ENCODE measurements at places on chromosomes 6 and 20. TPM values are rescaled to one million over a fixed set of nuclear protein-coding genes. Genes with fewer than 3 reads are reported as not detected.

NECAB3 gene
- 43.4 TPM for total RNA-seq

TBXT gene
- total RNA-seq: not detected

GRCh38 chr6:72218125-72218524 lies 331.8 kb downstream of the RIMS1 start:
- no peaks in the 10 kb centered on the region for H3K36me3 ChIP-seq
- H3K4me3 ChIP-seq: no peak overlapping the region
- DNase-seq: no peak

GRCh38 chr20:42361402-42361970 lies 743.3 kb upstream of the CHD6 start:
- no peaks in the 10 kb centered on the region for H3K27me3 ChIP-seq
- H3K4me3 ChIP-seq: no peak overlapping the region
- H3K4me1 ChIP-seq: no peaks in the 10 kb centered on the region
- H3K27ac ChIP-seq: no peak overlapping the region
- DNase-seq: no peak

DNA sequence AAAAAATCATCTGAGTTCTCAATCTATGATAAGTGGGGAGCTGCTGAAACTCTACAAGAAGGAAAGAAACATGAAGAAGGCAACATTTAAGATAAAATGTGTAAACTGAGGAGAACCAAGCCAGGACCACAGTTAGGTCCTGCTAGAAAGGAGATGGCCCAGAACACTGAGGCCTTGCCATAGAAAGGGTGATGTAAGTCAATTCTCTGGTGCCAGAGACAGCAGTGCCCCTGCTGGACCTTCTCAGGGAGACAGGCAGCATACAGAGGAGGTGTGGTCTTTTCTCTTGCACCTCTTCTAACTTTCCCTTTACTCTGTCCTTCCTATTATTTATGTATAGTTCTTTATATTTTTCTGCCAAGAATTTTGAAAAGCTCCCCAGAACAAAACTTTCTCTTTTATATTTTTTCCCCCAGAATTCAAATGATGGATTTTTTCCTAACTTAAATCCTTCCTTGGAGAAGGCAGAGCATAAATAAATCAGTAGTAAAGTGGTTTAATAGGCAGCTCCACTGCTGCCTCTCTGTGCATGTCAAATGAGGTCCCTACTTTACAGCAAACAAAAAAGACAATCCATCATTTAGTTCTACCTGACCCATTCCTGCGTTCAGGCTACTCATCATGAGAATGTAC lies 9.0 kb downstream of the UQCC2 start:
- no peaks in the 10 kb centered on the region for H3K36me3 ChIP-seq
- peaks cover 2% of the 10 kb centered on the region for H3K4me1 ChIP-seq
- no peak overlapping the region for H3K27ac ChIP-seq
- no peaks in the 10 kb centered on the region for H3K27me3 ChIP-seq

DNA sequence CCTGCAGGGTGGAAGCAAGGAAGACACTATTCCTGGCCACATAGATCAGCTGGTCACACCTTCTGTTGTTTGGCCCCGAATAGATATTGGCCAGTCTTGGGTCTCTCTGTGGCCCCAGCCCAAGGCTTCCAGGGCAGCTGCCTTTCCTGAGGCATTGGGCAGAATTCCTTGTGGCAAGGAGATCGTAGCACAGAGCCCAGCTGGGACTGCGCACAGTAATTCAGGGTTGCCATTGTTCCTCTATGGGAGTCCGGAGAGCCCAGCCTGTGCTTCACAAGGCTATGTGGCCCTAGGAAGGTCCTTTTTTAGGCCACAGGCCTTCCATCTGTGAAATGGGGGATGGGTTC lies 6.9 kb downstream of the SGK2 start:
- no peaks in the 10 kb centered on the region for H3K36me3 ChIP-seq

GRCh38 chr6:4371207-4371921 lies 236.0 kb upstream of the ECI2 start:
- no peaks in the 10 kb centered on the region for H3K36me3 ChIP-seq
- no peaks in the 10 kb centered on the region for H3K27me3 ChIP-seq
- H3K4me3 ChIP-seq: no peak overlapping the region
- DNase-seq: no peak
- no peak overlapping the region for H3K27ac ChIP-seq

Data from upper lobe of left lung (tissue), 6 donors.